Muscle of back (tissue), 13 donors: ENCODE measurements at places on chromosomes 1 and 21. TPM values are rescaled to one million over a fixed set of nuclear protein-coding genes. Genes with fewer than 3 reads are reported as not detected.

GRCh38 chr21:35840197-35840799 lies 220.0 kb downstream of the SETD4 start:
- DNase-seq, result peak; percentile 73

Gene SETD4
- 12.7 TPM for polyA plus RNA-seq

Gene CD1B
- polyA plus RNA-seq, result not detected

Gene HES2
- polyA plus RNA-seq, result not detected

Gene OR2M3
- not detected for polyA plus RNA-seq

GRCh38 chr1:28071813-28072212 lies 16.6 kb downstream of the EYA3 start:
- no peak for DNase-seq

DNA sequence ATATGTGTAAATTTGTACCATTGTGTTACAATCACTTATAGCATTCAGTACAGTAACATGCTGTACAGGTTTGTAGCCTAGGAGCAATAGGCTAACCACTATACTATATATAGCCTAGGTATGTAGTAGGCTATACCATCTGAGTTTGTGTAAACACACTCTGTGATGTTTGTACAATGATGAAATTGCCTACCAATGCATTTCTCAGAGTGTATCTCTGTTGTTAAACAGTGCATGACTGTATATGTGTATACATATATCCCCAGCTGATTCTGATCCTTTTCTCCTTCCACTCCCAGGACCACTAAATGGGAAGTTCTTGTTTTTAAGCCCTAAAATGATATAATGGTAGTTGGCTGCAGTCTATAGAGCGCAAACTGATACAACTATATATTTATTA lies 7.8 kb downstream of the GNPAT start:
- DNase-seq, result no peak

DNA sequence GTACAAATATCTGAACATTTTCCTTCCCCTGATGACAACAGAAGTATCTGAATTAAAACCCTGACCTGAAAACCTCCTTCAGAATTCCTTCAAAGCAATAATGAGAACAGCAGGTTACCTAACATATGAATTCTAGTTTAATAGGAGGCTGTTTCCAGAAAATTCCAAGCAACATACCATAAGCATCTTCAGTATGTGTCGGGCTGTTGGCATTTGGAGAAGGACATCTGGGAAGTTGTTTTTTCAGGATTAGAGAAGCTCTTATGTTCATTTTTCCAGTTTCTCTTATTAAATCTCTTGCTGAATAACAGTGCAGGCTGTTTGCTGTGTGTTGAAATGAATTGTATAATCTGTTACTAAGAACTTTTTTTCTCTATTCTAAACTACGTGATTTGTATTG lies 101.5 kb downstream of the PLA2G4A start:
- no peak for DNase-seq

GRCh38 chr1:22953740-22954141 lies 18.9 kb downstream of the LACTBL1 start:
- no peak for DNase-seq

GRCh38 chr1:26278303-26278702 lies 1.6 kb upstream of the SH3BGRL3 start:
- DNase-seq, result no peak

Gene ADAMTS1
- polyA plus RNA-seq, result 28.6 TPM

Gene MPZ
- polyA plus RNA-seq, result 15.8 TPM

Gene MORN1
- polyA plus RNA-seq, result 4.9 TPM

Gene GNAT2
- polyA plus RNA-seq, result not detected

GRCh38 chr21:36918291-36918690 lies 48.2 kb downstream of the HLCS start:
- no peak for DNase-seq

Gene CYP4X1
- polyA plus RNA-seq, result 2.5 TPM

DNA sequence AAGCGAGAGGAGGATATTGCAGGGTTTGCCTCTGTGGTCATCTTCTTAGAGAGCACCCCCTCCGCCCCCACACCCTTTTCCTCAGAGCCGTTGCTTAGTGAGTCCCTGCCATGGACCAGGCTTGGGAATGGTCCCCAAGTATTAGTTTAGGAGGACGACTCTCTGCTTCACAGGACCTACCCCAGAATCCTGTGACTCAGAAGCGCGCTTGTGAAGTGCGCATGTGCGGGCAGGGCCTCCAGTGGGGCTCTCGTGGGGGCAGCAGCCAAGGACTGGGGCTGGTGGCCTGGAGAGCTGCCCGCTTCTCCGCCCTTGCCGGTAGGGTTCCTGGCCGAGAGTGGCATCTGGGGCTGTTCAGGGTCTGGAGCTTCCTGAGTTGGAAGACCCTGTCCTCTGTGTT lies 37.3 kb upstream of the HMGN1 start:
- DNase-seq, result no peak

DNA sequence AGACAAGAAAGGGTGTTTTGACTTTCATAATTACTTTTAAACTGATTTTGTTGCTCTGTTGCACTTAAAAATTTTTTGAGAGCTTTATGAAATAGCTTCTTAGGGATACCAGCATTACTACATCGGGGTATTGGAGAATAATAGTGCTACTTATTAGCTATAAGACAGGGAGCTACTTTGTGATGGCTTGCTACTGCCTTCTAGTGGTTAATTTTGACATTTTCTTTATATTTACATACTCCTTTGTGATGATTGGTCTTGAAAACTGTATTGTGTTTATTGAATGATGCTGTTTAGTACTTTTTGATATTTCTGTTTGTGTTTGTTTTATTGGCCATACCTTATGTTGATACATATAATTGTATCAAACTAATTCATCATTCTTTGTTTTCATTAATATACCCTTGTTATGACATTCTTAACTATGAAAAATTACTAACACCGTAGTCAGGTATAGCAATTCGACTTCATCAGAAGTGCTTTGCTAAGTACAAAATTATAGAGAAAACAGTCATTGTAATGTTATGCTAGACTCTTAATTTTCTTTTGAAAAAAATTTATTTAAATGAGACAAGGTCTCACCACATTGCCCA lies 85.5 kb downstream of the CLIC4 start:
- DNase-seq, result peak; percentile 58

- no peak for DNase-seq
These were observed 65.5 kb downstream of the LTN1 start for GRCh38 chr21:28927130-28927529.

GRCh38 chr1:243258731-243259130 lies 2.9 kb downstream of the SDCCAG8 start:
- DNase-seq, result no peak

GRCh38 chr21:43605320-43606215 lies 53.7 kb downstream of the HSF2BP start:
- no peak for DNase-seq

Gene NPHS2
- polyA plus RNA-seq, result 0.13 TPM

Gene AKR7A3
- polyA plus RNA-seq, result 0.92 TPM

GRCh38 chr1:200739702-200740570 lies 1.2 kb downstream of the CAMSAP2 start:
- peak; percentile 78 for DNase-seq

DNA sequence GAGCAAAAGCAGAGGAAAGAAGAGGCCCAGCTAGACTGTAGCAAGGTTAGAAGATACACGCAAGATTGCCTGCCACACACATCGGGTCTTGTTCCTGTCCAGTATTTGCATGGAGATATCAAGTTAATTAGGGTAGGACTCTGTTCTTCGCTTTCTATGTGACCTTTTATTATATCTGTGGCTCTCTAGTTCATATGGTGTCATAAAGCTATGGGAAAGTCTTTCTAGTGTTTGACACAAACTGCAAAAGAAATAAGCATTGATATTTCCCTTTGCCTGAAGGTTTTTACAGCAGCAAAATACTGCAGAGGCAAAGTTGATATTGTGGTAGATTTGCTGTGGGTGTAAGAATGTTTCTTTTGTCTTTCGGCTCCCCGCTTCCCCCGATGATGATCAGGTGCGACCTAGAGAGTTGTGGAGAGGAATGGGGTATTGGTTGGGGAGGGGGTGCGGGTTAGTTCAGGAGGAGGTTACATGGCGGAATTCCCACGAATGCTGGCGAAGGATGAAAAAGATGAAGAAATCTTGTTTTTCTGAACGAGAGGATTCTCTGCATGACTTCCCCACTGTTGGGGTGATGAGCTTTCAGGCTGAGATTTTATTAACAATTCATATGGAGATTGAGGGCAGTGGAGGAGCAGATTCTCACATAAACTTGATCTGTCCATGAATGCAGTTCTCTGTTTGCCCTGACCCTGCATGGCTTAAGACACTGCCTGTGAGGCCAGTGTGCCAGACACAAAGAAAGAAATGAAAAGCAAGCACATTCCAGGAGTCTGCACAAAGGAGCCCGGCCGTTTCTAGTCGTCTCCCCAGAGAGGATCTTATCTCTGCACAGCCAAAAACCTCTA lies 550.2 kb downstream of the USP25 start:
- DNase-seq, result peak; percentile 62

DNA sequence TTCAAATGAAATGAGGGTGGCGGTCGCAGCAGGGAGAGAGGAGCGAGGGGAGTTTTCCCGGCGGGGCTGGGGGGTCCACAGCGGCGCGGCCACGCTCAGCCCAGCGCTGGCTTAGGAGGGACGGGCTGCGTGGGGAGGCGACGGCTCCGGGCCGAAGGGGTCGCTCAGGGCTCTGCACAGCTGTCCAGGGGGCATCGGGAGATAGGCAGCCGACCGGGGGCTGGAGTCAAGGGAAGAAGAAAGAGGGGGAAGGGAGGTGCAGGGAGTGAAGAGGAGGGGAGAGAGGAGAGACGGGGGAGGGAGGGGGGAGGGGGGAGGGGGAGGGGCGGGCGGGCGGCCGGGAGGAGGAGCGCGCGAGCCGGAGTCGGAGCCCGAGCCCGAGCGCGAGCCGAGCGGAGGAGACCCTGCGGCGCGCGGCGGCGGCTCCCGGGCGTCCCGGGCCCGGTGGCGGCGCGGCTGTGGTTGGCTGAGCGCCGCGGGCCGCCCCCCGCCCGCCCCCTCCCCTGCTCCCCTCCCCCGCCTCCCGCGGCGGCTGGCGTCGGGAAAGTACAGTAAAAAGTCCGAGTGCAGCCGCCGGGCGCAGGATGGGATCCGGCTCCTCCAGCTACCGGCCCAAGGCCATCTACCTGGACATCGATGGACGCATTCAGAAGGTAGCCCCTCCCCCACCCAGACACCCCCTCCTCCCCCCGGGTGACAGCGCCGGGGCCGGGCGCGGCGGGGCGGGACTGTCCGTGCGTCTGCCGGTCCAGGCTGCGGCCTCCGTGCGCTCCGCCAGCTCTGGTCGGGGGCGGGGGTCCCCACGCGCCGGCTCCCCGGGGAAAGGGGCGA lies at the start of gene PDE9A:
Gene PDE9A (plus strand): TSS at position 391 of the 831 bp plus-strand sequence. CDS start 194 bp downstream, at position 585.
- peak; percentile 51 for DNase-seq

DNA sequence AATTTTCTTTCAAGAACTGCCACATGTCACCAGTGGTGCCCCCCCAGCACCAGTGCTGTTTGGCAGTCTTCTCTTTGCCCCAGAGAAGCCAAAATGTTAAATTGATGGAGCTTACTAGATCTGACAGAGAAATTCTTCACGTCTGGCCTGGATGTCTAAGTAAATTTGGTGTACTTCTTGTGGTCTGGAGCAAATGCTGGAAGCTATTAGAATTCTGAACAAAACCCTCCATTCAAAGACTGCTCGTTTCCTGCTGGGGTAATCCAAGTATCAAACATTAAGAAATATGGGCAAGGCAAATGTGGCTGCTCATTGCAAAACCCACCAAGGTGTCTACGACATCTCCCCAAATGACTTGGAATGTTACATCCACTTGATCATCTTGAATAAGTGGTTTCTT lies 92.3 kb downstream of the ROR1 start:
- no peak for DNase-seq

Gene NUP133
- polyA plus RNA-seq, result 32.2 TPM

DNA sequence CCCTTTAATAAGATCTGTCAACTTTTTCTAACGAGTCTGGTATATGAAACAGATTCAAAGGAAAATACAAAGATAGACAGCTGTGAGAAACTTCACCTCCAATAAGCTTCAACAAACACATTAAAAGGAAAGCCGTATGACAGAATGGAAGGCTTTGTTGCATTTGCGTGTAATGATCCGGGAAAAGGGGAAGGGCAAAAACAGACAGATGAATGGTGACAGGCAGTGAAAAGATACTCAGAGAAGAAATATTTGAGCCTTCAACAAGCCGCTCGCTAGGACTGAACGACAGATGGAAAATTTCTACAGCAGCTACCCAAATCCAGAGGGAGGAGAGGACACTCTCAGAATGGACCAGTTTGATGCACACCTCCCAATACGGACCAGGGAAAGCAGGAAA lies 14.9 kb downstream of the COPA start:
- DNase-seq, result no peak

GRCh38 chr1:54547601-54548388 lies at the start of gene ACOT11:
Gene ACOT11, plus strand, starts transcription at chr1:54548228. Its CDS starts 82 bp downstream, at chr1:54548310.
- DNase-seq, result peak; percentile 93

- no peak for DNase-seq
These were observed 4.2 kb downstream of the HIVEP3 start for GRCh38 chr1:41914516-41914915.

DNA sequence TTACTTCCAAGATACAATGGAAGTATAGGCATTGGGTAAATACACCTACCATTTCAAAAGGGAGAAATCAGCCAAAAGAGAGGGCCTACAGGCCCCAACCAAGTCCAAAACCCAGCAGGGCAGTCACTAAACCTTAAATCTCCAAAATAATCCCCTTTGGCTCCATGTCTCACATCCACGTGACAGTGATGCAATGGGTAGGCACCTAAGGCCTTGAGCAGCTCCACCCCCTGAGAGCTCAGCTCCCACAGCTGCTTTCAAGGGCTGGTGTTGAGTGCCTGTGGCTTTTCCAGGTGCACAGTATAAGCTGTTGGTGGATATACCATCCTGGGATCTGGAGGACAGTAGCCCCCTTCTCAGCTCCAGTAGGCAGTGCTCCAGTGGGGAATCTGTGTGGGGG lies 72.5 kb downstream of the UROD start:
- DNase-seq, result no peak

- no peak for DNase-seq
These were observed 242.2 kb downstream of the RGS7 start for GRCh38 chr1:241114699-241115233.

DNA sequence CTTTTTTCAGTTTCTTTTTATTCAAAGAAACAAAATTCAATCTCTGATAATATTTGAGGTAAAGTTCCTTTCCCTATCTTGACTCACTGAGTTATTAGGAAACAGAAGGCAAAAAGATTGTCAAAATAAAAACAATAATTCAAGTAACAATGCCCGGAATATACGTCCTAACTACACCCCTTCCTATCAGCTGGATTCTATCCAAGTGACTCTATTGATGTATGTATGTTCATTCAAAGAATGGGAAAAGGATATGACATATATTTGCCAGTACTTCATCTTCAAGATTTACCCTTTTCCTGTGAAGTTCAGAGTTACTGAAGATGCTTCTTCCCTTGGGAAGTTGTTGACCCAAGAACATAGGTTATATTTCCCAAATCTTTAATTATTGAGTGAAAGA lies 13.7 kb downstream of the SPRTN start:
- no peak for DNase-seq

Gene TNFAIP8L2
- 2.3 TPM for polyA plus RNA-seq

DNA sequence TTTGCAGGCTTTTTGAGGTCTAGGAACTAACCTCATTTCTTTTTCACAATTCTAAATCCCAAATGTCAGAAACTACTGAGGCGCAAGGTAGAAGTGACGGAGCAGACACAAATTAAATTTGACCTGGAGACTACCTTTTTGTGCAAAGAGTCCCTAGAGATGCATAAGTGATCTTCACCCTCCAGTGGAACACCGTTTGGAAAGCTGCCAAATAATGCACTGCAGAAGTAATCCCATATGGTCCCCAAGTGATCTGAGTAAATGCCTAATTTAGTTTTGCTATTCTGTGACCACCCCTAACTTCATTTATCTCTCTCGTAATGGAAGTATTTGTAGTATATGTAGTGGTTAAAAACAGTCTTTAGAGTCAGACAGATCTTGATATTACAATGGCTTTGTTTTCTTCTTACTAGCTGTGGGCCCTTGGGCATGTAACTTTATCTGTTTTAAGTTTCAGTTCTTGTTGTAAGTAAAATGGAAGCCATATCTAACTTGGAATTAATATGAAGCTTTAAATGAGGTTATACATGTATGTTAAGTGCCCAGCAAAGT lies 70.4 kb upstream of the IPO9 start:
- DNase-seq, result no peak

Gene ASB17
- not detected for polyA plus RNA-seq
